EH (cell line): ENCODE measurements at places on chromosomes 4 and X.

DNA sequence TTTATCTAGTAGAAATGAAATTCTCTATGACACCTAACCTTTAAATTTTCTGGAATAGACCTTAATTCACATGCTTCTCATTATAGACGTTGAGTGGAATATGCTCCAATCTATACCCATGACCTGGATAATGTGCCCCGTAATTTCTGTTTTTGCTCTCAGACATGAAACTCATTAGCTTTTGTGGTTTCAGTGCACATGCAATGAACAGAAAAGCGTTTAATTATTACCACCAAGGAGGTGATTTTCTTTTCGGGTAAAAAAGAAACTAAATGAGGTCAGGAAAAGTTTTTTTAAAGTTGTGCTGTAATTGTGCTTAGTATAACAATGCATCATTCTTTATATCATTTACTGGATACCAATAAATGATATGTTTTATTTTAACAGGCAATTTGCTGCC is 1703.9 kb upstream of the TENM3 start:
- no peak for DNase-seq

- DNase-seq: no peak
These were observed 15.3 kb downstream of the PARM1 start for GRCh38 chr4:74948236-74948635.

- no peak for DNase-seq
These were observed 5.5 kb upstream of the PAGE1 start for GRCh38 chrX:49701323-49701722.

DNA sequence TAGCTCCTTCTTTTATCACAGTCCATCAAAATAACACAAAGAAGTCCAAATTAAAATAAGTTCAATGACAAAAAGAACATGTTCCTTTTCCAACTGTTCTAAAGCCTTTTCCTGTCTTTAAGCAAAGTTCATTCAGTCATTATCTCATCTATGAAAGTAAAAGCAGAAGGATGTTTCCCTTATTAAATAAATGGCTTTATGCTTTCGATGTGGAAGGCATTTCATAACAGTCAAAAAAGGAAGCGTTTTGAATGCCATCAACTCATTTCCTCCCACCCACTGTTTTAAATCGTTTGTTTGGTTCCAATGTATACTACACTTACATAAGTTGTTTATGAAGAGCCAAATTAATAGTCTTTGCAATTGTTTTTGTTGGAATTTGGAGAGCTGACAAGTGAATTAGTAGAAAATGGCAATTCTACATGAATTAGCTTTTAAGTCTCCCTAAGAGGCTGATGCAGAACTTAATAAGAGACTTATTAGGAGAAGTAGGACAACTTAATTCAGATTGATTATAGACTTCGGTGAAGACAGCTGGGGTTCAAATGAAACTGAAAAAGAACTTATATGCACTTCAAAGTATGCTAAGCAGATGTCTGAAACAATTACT is 392.6 kb upstream of the FTHL17 start:
- DNase-seq: no peak

- DNase-seq: peak; percentile 33
These were observed 116.1 kb downstream of the SHROOM3 start for GRCh38 chr4:76550966-76551780.

DNA sequence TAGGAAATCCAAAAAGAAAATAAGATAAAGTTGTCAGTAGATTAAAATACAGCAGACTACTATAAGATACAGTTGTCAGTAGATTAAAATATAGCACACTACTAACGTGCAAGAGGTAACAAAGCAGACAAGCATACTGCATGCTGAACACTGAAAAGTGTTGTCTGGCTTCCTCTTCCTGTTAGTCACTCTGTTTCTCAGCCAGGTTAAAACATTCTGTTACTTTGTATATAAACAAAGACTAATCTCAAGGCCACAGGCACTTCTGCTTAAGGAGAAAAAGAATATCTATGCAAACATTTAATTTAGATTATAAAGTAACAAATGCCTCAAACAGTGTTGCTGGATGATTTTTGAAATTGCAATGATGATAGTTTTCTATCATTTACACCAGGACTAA is 41.0 kb upstream of the SCD5 start:
- DNase-seq: no peak
